ENCODE measurements at places on chromosomes 4 and X. TPM values are rescaled to one million over a fixed set of nuclear protein-coding genes. Genes with fewer than 3 reads are reported as not detected.

- H3K27ac ChIP-seq, result 0 out of 2 replicates have a peak overlapping the region, but pooled peaks have one; percentile 17
- no peak overlapping the region for H3K4me3 ChIP-seq
- H3K27me3 ChIP-seq, result no peaks in the 10 kb centered on the region
- H3K36me3 ChIP-seq, result no peaks in the 10 kb centered on the region
Observed at GRCh38 chr4:128528793-128529553, 241.4 kb upstream of the PGRMC2 start.

- H3K4me1 ChIP-seq, result no peaks in the 10 kb centered on the region
- no peak overlapping the region for H3K27ac ChIP-seq
- DNase-seq, result no peak
- H3K4me3 ChIP-seq, result no peak overlapping the region
- no peaks in the 10 kb centered on the region for H3K36me3 ChIP-seq
- no peaks in the 10 kb centered on the region for H3K27me3 ChIP-seq
Observed at GRCh38 chrX:87744391-87744790, 226.8 kb downstream of the KLHL4 start.

DNA sequence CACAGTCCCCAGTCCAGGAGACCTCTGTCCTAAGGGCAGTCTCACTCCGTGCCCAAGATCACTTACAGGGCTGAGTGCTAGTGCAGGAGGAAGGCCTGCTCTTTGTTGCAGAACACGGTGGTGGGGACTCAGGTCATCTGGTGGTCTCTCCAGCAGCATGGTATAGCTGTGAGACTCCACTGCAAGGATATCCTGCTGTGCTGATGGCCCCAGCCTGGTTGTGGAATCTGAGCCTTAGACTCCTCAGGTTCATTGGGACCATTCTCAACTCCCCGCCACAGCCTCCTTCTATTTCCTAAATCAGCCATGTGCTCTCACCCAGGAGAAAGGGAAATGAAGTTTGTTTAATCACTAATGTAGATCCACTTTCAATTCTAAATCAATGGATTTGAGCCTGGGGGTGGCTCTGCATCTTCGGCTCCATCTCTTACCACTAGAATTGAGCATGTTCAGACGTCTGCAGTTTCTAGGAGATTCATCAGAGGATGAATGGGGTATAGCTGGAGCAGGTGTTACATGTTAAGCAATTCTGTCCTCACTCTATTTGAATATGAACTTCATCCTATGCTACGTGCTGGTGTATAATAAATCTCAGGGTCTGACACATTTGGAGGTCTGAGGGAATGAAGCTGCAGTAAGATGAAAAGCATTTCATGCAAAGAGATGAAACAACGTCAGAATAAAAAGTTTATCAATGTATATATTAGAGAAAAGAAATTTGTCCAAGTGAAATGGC, 189.2 kb downstream of the MGST2 start:
- H3K4me3 ChIP-seq, result no peak overlapping the region
- no peak overlapping the region for H3K27ac ChIP-seq
- H3K36me3 ChIP-seq, result no peaks in the 10 kb centered on the region
- no peak for DNase-seq

- H3K27ac ChIP-seq, result no peak overlapping the region
- no peak for DNase-seq
- no peaks in the 10 kb centered on the region for H3K27me3 ChIP-seq
Observed at GRCh38 chr4:121448231-121448630, 67.4 kb upstream of the QRFPR start.

DNA sequence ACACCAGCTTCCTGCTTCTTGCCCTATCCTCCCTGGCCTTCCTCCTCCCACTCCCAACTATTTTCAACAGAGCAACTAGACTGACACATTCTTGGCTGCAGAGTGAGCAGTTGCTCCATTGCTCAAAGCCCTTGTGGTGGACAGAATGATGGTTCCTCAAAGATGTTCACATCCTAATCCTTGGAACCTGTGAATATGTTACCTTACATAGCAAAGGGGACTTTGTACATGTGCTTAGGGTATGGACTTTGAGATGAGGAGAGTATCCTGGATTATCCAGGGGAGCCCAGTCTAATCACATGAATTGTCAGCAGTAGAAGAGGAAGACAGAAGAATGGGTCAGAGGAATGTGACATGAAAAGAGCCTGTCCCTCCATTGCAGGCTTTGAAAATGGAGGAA, 24.9 kb upstream of the HOPX start:
- no peak overlapping the region for H3K27ac ChIP-seq
- no peaks in the 10 kb centered on the region for H3K36me3 ChIP-seq
- no peak for DNase-seq
- no peaks in the 10 kb centered on the region for H3K27me3 ChIP-seq
- H3K4me3 ChIP-seq, result no peak overlapping the region
- H3K4me1 ChIP-seq, result no peaks in the 10 kb centered on the region

DNA sequence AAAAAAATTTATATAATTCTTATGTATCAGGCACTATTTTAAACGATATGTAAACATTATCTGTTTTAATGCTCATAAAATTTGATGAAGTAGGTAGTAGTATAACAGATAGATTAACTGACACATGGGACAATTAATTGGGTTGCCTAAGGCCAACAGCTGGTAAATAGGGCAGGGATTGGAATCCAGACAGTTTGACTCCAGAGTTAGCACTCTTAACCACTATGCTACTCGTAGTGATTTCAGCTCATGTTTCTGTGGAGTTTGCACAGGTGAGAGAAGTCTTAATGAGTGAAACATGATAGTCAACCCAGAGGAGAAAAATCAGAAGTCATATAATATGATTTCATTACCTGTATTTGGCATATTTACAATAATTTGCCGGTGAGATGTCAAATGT, 126.0 kb upstream of the WDFY3 start:
- no peak overlapping the region for H3K4me3 ChIP-seq
- no peaks in the 10 kb centered on the region for H3K27me3 ChIP-seq
- H3K4me1 ChIP-seq, result no peaks in the 10 kb centered on the region
- 0 out of 2 replicates have a peak, but pooled peaks cover 4% of the 10 kb centered on the region for H3K36me3 ChIP-seq
- H3K27ac ChIP-seq, result no peak overlapping the region
- no peak for DNase-seq

DNA sequence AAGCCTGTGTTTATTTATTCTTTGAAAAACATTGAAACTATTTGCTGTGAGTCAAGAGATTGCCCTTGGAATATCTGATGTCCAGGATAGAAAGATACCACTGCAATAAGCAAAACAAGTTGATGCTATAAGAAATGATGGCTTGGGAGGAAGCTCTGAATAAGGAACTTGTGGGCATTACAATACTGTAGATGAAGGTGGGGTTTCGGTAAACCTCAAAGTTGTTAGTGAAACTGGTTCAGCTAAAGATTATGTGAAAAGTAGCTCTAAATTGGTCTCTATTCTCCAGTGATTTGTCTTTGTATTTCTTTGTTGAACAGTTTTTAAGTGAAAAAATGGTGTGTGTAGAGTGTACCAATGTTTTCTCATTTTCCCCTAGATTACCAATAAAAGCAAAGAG, 128.7 kb downstream of the AKAP4 start:
- H3K27me3 ChIP-seq, result no peaks in the 10 kb centered on the region
- peaks cover 5% of the 10 kb centered on the region for H3K4me1 ChIP-seq
- no peak overlapping the region for H3K4me3 ChIP-seq
- no peak for DNase-seq

- peaks cover 11% of the 10 kb centered on the region for H3K4me1 ChIP-seq
- H3K27me3 ChIP-seq, result no peaks in the 10 kb centered on the region
- no peak overlapping the region for H3K27ac ChIP-seq
- no peak overlapping the region for H3K4me3 ChIP-seq
Observed at GRCh38 chr4:2832981-2833670, 10.5 kb upstream of the ADD1 start.

- no peak overlapping the region for H3K4me3 ChIP-seq
- H3K27ac ChIP-seq, result no peak overlapping the region
- no peaks in the 10 kb centered on the region for H3K27me3 ChIP-seq
- no peak for DNase-seq
- no peaks in the 10 kb centered on the region for H3K4me1 ChIP-seq
Observed at GRCh38 chrX:110055616-110056015, 52.7 kb downstream of the TMEM164 start.

GRCh38 chr4:87321888-87322287, 794 bp downstream of the HSD17B13 start:
- H3K36me3 ChIP-seq, result no peaks in the 10 kb centered on the region
- no peak for DNase-seq
- no peak overlapping the region for H3K27ac ChIP-seq
- no peaks in the 10 kb centered on the region for H3K27me3 ChIP-seq
- H3K4me1 ChIP-seq, result no peaks in the 10 kb centered on the region

DNA sequence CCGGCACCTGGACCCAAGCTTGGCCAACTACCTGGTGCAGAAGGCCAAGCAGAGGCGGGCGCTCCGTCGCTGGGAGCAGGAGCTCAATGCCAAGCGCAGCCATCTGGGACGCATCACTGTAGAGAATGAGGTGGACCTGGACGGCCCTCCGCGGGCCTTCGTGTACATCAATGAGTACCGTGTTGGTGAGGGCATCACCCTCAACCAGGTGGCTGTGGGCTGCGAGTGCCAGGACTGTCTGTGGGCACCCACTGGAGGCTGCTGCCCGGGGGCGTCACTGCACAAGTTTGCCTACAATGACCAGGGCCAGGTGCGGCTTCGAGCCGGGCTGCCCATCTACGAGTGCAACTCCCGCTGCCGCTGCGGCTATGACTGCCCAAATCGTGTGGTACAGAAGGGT, 3.7 kb downstream of the SUV39H1 start:
- peaks cover 19% of the 10 kb centered on the region for H3K4me1 ChIP-seq
- no peak for DNase-seq
- peaks cover 43% of the 10 kb centered on the region for H3K36me3 ChIP-seq
- no peak overlapping the region for H3K4me3 ChIP-seq
- no peaks in the 10 kb centered on the region for H3K27me3 ChIP-seq
- no peak overlapping the region for H3K27ac ChIP-seq

- DNase-seq, result no peak
- no peak overlapping the region for H3K27ac ChIP-seq
- H3K36me3 ChIP-seq, result no peaks in the 10 kb centered on the region
- H3K27me3 ChIP-seq, result no peaks in the 10 kb centered on the region
Observed at GRCh38 chrX:31540313-31540712, 468.5 kb upstream of the FTHL17 start.

- H3K36me3 ChIP-seq, result no peaks in the 10 kb centered on the region
- no peaks in the 10 kb centered on the region for H3K27me3 ChIP-seq
- no peaks in the 10 kb centered on the region for H3K4me1 ChIP-seq
- no peak overlapping the region for H3K27ac ChIP-seq
Observed at GRCh38 chr4:172651961-172652360, 516.6 kb upstream of the GALNT7 start.

- no peak for DNase-seq
- no peak overlapping the region for H3K4me3 ChIP-seq
- no peaks in the 10 kb centered on the region for H3K27me3 ChIP-seq
- H3K4me1 ChIP-seq, result no peaks in the 10 kb centered on the region
- no peaks in the 10 kb centered on the region for H3K36me3 ChIP-seq
Observed at GRCh38 chr4:88295656-88296055, 11.3 kb upstream of the PPM1K start.

- DNase-seq, result no peak
- H3K4me3 ChIP-seq, result no peak overlapping the region
- no peak overlapping the region for H3K27ac ChIP-seq
- no peaks in the 10 kb centered on the region for H3K27me3 ChIP-seq
- peaks cover 3% of the 10 kb centered on the region for H3K4me1 ChIP-seq
Observed at GRCh38 chr4:165384186-165384585, 5.4 kb downstream of the CPE start.

The JADE3 gene
- total RNA-seq, result 25.2 TPM

The GIMD1 gene
- not detected for total RNA-seq

Measured in H1 (cell line).